Left ventricle myocardium inferior (tissue), 1 donor: ENCODE measurements at places on chromosomes 3 and 15. TPM values are rescaled to one million over a fixed set of nuclear protein-coding genes. Genes with fewer than 3 reads are reported as not detected.

MED12L gene
- 0.82 TPM for total RNA-seq

AP3B2 gene
- 0.80 TPM for total RNA-seq

DLG1 gene
- 60.1 TPM for total RNA-seq

CISH gene
- total RNA-seq: 16.6 TPM

GABRG3 gene
- not detected for total RNA-seq

DUOX1 gene
- 0.80 TPM for total RNA-seq

MEF2A gene
- 152 TPM for total RNA-seq

PLA2G4E gene
- not detected for total RNA-seq

GRK7 gene
- total RNA-seq: not detected

SEC22A gene
- 9.5 TPM for total RNA-seq

CHRNB4 gene
- not detected for total RNA-seq

EPHB3 gene
- total RNA-seq: 5.0 TPM

TEX55 gene
- not detected for total RNA-seq

PRKCI gene
- 10.9 TPM for total RNA-seq

TNFSF10 gene
- 12.6 TPM for total RNA-seq

MRPL47 gene
- total RNA-seq: 45.1 TPM

DNA sequence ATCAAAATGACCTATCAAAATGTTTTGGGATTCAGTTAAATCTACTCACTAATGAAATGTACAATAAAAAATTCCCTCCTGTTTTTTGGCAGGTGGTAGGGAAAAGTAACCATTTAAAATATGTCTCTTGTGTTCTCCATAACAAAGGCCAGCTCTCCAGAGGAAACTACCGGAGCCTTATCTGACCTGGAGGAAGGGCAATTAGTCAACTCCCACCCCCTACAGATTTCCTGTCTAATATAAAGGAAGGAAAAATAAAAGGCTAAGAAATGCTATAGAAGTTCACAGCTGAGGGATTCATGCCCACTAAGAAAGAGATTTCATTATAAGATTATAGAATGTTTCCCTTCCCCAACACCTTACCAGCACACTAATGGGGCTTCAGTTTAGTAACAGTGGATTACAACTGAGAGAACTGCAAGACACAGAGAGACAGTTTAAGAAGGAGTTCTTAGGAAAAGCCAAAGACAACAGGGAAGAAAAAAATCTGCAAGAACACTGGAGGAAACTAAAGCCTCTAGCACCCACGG, 376.5 kb upstream of the KCNMB2 start:
- DNase-seq: no peak

DNA sequence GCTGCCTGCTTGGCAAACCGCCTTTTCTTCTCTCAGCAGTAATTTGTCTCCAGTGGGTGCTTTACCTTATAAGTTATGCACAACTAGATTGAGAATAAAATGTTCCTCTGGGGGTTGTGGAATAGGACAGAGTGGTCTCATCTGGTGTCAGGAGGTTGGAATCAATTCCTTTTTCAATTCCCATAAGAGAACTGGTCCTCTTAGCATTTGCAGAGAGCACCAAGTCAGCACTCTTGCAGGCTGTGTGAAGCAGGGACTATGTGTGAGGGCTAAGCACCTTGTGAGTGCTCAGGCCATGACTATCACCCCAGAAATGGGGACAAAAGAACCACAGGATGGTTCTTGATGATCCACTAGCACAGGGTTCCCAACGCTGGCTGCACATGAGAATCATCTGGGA, 163.6 kb upstream of the UMPS start:
- no peak for DNase-seq

GRCh38 chr3:74832925-74833324, 218.5 kb upstream of the CNTN3 start:
- no peak for DNase-seq

- DNase-seq: no peak
Measured at GRCh38 chr3:179088306-179088705, 16.7 kb upstream of the ZMAT3 start.

DNA sequence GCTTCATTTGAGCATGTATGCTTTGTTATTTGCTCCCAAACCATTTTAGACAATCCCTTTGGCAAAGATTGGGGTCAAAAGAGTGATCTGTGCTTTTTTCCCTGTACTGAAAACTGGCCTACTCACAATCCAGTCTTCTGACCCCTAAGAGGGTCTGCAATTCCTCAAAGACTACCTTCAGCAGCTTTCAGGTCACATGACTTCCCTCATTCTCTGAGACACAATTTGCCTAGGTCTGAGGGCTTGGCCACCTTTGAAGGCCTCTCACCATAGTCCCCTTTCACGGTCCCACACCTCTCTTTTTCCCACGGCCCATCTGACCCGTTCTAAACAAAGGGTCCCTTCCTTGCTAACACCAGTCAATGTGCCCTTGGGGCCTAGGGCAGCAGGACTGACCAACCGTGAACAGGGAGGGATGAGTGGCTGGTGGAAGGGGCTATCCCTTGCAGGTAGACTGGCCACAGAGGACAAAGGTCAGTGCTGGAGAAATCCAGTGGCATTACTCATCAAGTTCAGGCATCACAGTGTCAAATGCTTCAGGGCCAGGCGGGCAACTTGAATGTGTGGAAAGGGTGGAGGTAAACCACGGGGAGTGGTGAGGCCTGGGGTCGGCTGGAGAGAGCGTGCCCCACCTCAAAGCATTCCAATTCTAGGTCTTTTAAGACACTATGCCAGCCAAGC, 10.8 kb downstream of the RASL12 start:
- no peak for DNase-seq

DNA sequence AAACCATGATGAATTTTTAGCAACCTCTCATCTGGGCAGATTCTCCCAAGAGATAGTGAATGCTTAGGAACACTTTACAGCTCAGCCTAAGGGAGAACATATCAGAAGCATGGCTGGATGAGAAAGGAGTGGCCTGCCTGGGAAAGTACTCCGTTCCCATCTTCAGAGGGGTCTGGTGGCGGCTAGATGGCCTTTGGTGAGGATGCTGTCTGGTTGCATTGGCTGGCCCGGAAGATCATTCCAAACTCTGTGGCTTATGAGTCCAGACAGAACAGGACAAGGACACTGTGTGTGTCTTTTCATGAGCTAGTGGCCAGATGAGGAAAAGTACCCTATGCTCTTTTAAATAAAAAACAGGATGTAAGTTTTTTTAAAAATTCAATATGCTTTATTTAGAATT, 51.2 kb downstream of the CRTC3 start:
- no peak for DNase-seq

DNA sequence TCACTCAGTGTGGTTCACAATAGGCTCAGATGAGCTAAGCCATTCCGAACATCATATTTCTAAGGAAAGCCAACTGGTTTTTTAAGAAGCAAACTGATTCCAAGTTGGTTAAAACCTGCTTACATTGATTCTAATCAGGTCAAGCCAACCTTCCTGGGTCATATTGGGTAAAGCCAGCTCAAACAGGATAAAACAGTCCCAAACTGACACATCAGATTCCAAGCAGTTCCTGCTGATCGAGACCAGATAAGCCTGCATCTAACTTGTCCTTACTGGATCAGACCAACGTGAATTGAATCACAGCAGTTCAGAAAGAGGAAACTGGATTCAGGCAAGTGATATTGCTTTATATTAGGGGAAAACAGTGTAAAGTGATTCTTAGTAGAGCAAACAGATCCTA, 18.6 kb upstream of the THSD4 start:
- no peak for DNase-seq

DNA sequence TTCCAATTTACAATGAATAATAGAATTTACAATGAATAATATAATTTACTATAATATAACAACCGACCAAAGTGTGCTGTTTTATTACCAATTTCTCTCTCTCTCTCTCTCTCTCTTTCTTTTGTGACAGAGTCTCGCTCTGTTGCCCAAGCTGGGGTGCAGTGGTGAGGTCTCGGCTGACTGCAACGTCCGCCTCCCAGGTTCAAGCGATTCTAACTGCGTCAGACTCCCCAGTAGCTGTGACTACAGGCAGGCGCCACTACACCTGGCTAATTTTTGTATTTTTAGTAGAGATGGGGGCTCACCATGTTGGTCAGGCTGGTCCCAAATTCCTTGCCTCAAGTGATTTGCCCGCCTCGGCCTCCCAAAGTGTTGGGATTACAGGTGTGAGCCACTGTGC, 17.0 kb upstream of the CCNL1 start:
- no peak for DNase-seq

GRCh38 chr15:79089331-79089889, 1.2 kb downstream of the RASGRF1 start:
- DNase-seq: no peak

GRCh38 chr3:131728898-131729642, 226.3 kb upstream of the MRPL3 start:
- no peak for DNase-seq

- no peak for DNase-seq
Measured at GRCh38 chr3:19559724-19560442, 374.1 kb downstream of the EFHB start.

GRCh38 chr15:95663156-95664100, 667.1 kb upstream of the NR2F2 start:
- DNase-seq: no peak

DNA sequence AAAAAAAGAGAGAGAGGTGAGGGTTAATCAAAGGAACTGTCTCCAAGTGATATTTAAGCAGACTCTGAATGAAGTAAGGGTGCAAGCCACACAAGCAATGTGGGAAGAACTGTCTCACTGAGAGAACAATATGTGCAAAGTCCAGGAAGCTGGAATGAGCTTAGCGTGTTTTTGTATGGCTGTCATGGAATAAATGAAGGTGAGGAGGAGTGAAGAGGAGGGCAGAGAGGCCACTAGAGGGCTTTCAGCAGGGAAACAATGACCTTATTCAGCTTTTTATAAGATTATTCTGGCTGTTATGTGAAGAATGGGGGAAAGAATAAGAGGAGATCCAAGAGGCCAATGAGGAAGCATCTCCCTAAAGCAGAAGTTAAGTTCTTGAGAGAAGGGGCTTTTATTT, 86.9 kb upstream of the COL8A1 start:
- no peak for DNase-seq

GRCh38 chr3:169535584-169535983, 127.9 kb downstream of the MECOM start:
- no peak for DNase-seq

DNA sequence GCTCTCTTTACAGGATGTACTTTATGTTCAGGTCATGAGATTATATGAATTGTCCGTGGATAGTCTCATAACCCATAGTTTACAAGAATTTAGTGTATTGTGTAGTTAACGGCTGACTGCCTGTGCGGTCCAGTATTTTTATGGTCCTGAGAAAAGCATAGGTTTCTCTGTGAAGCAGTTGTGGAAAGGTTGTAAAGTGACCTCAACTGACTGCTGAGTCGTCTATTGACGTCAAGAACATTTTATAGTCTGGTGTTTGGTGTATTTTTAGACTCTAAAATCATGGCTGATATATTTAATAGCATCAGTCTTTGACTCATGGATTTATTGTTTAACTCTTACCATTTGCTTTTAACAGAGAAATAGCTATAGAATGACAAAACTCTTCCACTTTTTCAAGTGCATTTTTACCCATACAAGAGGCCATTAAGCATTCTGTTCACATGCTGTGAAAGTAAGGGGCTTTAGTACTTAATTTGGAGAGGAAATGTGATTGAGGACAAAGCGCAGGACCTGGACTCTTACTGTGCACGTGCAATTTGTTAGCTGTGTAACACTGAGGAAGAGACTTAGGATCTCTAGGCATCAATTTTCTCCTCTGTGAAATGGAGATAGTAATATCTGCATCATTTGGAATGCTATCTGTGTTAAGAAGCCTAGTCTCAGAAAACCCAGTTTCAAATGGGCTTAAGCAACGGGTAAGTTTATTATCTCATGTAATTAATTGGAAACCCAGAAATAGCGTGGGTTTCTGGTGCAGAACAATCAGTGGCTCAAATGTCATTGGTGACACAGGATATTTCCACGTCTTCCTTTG, 240.8 kb downstream of the NFKBIZ start:
- no peak for DNase-seq

GRCh38 chr15:82917249-82917648, 35.3 kb downstream of the HOMER2 start:
- DNase-seq: no peak

DNA sequence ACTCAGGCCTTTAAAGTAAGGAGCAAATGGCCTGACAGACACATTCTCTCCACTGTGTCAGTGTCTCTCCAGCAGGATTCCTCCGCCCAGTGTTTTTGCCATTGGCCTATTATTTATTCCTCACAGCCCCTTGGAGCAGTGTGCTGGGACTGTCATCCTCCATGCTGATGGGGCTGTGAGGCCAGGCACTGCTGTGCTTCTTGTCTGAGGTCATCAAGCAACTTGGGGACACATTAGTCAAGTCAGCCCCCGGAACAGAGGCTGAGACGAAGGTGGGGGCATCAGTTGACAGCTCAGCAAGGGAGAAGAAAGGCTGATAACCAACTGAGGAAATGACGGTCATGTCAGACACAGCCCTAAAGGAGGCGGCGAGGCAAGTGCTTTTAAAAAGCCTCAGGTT, 67.4 kb downstream of the XXYLT1 start:
- DNase-seq: no peak

DNA sequence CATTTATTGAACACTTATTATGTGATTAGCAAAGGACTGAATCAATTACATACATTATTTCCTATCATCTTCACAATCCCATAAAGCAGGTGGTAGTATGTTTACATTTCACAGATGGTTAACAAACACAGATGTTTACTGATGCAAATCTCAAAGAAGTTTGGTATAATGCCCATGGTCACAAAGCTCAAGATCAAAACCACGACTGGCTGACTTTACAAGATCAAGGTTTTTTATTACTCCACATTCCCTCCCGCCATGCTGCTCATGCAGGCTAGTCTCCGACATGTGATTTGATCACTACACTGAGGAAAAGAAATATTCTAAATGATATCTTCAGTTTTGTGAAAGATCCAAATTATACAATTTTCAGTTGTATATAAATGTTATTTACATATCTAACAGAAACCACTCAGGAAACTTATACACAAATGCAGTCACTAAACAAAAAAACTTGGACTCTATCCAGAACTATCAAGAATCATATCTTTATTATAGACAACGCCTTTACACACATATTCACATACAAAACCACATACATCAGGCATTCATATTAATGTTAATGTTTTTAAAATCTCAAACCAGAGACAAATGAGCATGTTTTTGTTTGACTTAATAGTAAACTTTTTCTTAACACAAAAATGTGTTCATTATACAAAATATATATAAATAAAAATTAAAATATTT, 235.5 kb downstream of the SCAPER start:
- no peak for DNase-seq

DNA sequence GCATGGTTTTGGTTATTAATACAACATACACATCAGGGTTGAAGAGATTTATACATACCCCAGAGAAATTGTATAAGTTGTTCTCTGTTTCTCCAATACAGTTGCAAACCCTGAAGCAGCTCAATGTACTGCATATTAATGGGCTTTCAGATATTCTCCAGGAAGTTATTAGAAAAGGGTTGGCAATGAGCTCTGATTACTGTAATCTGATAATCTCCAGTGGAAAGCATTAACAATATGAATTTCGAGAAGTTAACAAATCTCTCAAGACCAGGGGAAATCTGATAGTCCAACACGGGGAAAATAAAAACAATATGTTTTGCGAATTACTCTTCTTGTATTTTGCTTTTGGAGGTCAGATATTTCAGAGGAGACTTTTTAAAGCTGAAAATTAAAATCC, 950.1 kb downstream of the TBL1XR1 start:
- no peak for DNase-seq

- no peak for DNase-seq
Measured at GRCh38 chr3:123805504-123805903, 78.6 kb downstream of the MYLK start.

GRCh38 chr15:64004056-64004455, 42.2 kb downstream of the DAPK2 start:
- no peak for DNase-seq
